ENCODE measurements at places on chromosomes 2 and 18.

DNA sequence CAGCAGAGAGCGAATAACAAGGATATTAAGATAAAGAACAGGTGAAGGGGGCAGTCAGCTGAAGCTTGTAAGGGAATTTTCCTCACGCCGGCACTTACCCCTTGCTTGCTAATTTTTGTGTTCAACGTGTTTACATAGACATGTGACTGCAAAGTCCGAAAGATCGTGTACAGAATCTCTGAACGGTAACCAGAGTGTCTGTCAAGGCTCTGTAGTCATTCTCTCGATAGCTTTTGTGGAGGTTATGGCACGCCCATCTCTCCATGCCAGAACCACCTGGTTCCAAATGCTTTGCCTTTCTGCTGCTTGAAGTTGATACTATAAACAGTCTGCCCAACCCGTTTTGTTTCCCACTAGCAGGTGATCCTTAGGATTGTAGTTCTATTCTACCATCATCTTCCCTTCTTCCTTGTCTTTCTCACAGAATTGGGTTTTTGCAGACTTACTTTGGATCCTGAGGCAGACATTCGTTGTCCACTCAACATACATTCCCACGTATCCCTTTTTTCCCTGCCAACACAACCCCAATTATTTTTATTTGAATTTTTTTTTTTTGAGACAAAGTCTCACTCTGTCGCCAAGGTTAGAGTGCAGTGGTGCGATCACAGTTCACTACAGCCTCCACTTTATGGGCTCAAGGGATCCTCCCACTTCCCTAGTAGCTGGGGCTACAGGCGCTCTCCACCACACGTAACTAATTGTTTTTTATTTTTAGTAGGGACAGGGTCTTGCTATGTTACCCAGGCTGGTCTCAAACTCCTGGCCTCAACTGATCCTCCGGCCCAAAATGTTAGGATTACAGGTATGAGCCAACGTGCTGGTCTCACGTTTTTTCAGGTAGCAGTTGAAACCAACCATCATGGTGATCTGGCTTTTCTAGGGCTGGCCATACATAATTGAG lies 1.3 kb upstream of the USP34 start:
- DNase-seq: no peak

- no peak for DNase-seq
Measured at GRCh38 chr2:26530240-26530540, 52.3 kb upstream of the OTOF start.

DNA sequence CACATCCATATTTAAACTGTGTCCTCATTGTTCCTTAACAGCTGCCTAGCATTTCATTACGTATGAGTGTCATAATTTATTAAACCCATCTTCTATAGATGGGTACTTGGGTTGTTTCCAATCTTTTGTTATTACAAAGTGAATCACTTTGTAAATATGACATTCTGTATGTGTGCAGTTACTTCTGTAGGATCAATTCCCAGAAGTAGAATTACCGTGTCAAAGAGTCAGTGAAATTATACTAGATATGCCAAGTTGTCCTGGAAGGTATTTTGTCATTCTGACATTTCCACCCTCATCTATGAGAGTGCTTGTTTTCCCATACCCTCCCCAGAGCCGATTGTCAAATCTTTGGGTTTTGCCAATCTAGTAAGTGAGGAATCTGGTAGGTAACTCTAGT lies 194.5 kb upstream of the APCDD1 start:
- no peak for DNase-seq

DNA sequence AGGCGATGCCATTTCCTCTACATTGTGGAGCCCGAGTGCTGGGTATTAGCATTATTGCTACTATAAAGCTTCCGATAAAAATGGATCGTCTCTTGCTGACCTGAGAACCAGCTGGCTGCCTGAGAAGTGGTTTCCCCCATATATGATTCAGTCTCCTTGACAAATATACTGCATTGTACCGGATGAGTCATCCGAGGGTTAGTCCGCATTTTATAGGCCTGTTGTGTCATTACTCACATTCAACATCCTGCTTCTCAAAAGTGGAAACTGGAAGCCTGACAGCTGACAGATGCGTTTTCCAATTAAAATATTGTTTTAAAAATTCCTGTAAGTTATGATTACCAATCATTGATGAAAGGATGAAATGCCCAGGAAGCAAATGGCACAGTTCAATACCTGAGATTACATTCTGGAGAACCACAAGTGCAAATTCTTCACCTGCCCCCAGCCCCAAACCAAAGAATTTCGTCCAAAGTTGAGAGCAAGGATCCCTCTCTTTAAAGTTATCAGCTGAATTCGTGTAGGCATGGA lies 65.7 kb downstream of the SPRED2 start:
- DNase-seq: peak; percentile 10

GRCh38 chr2:196123679-196124373 lies 47.6 kb downstream of the STK17B start:
- DNase-seq: no peak

DNA sequence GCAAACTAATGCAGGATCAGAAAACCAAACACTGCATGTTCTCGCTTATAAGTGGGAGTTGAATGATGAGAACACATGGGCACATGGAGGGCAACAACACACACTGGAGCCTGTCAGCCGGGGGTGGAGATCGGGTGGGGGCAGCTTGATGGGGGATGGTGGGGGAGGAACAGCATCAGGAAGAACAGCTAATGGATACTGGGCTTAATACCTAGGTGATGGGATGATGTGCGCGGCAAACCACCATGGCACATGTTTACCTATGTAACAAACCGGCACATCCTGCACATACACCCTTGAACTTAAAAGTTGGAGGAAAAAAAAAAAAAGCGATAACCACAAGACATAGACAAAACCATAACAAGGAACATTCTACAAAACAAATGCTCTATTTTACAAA lies 10.4 kb downstream of the CHMP3 start:
- peak; percentile 13 for DNase-seq

DNA sequence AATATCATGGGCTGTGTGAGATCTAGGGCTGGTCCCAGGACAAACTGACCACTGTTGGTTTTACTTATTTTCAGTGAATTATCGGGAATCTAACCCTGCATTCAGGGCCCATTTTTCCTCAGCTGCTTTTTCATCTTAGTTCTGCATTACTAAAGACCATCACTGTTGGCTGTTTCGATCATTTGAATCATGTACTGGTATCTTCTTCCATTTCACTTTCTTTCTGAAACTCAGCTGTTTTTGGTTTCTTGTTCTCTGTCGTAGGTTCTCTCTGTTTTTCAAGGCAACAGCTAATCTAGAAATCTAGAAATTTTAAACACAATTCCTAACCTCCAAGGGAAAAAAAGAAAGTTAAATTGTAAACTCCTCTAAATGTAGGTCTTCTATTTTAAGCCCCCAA lies 159.9 kb upstream of the SESTD1 start:
- DNase-seq: no peak

- DNase-seq: no peak
Measured at GRCh38 chr18:49563130-49563540, 1.3 kb downstream of the LIPG start.

GRCh38 chr2:42236911-42237310 lies 67.8 kb downstream of the EML4 start:
- no peak for DNase-seq

DNA sequence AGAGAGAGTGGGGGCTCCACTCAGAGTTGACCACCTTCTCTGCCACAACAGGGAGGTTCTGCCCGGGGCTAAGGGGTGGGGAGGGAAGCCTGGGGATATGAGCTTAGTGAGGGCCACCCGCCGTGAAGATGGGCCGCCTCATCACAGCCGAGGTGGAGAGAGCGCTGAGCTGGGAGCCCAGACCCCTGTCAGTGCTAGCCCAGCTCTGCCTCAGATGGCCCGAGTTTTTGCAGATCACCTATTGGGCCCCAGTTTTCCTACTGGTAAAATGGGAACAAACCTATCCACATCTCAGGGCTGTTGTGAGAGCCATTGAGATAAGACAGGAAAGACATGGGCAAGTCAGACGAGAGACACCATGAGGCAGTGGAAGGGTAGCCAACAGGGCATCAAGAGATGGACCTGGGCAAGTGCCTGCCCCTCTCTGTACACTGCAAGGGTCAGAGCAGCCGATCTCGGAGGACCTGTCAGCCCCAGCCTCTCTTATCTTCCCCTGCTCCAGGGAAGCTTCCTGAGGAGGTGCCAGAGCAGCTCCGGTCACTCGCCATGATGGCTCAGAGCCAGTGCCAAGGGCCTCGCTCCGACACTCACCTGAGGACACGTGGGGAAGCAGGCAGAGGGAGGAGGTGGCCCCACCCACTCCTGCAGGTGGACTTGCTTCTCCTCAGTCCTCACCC lies 88.9 kb downstream of the MCFD2 start:
- DNase-seq: no peak

DNA sequence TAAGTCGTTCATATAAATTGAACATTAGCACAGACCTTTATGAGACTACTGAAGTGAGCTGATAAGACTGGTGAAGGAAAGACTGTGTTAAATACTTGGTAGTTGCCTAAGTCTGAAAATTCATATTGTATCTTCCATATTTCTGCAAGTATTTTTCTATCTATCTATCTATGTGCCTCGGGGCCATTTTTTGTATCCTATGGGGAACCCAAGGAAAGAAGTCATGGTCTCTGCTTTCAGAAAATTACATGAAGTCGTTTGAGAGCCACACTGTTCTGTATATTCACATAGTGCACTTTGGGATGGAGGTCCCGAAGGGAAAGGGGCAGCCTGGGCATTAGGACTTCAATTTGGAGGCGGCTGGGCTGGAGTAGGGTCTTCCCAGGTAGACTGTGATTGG lies 89.6 kb downstream of the EPAS1 start:
- no peak for DNase-seq

GRCh38 chr18:50853863-50854271 lies 25.1 kb upstream of the ME2 start:
- no peak for DNase-seq

GRCh38 chr18:79544386-79544963 lies 135.1 kb upstream of the CTDP1 start:
- DNase-seq: no peak

GRCh38 chr2:224041554-224041953 lies 2.5 kb upstream of the SERPINE2 start:
- DNase-seq: no peak

- DNase-seq: no peak
Measured at GRCh38 chr2:134231301-134231964, 22.4 kb upstream of the MGAT5 start.

DNA sequence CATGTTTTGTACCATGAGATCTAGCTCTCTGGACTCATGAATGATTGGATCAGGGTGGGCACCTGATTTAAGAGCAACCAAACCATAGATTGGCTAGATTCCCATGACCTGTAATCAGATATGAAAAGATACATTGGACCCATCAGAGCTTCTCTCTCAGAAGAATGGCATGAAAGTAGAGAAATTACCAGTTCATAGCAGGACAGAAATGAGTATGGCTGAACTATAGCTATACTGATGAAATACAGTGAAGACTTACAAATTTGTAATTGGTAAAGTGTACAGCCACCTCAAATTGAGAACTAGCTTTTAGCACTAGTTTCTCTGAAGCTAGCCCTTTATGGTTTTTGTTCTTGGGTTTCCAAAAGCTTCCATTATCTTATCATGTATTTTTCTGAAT lies 19.0 kb upstream of the EML4 start:
- no peak for DNase-seq

DNA sequence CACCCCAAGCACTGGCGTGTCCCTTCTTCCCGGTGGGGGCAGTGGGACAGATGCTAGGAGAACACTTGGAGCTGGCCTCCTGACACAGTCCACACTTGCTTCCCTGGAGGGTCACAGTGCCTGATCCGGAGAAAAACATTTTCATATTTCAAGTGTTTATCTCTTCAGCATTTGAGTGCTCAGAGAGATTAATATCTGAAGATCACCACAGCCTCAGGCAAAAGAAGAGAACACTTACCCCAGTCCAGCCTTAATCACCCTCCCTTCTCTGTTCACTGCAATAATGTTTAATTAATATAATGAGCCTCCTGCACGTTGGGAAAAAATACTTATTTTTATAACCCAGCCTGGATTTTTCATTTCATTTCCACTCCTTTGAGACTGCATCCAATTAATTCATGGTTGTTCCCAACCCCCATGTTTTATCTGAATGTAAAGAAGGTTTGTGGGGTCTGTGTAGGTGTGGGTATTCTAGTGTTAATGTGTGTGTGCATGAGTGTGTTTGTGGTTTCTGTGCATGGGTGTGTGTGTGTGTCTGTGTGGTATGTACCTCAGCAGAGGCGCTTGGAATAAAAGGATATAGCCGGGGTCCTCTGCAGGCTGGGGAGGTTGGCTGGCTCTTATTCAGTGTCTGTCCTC lies 72.1 kb downstream of the NRP2 start:
- DNase-seq: no peak

GRCh38 chr2:74027496-74027895 lies 42.8 kb downstream of the TET3 start:
- no peak for DNase-seq

DNA sequence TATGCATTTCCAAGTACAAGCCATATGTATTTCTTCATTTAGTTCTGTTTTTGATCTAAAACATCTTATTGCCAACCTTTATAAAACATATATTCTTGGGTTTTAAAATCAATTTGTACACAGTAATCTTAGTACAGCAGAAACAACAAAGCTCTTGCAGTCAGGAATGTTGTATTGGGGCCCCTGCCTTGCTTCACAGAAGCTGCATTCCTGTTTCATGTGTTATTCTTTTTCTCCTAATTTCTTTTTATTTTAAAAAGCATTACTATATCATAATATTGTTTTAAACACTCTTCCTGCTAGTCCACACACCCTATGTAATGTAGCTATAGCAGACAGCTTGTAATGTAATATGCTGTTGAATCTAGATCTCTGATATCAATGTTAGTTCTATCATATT lies 24.0 kb downstream of the SERPINB7 start:
- DNase-seq: no peak

GRCh38 chr2:165518611-165519010 lies 49.1 kb downstream of the CSRNP3 start:
- DNase-seq: no peak

- no peak for DNase-seq
Measured at GRCh38 chr2:173126819-173127218, 51.2 kb downstream of the MAP3K20 start.

DNA sequence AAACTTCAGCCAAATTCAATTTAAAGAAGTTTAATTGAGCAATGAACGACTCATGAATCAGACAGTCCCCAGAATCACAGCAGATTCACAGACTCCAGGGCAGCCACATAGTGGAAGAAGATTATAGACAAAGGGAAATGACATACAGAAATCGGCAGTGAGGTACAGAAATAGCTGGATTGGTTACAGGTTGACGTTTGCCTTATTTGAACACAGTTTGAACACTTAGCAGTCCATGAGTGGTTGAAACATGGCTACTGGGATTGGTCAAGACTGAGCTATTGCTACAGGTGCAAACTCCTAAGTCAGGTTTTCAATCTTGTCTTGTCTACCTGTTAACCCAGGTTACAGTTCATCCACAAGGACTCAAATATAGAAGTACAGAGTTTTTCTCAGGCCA lies 169.6 kb downstream of the DLGAP1 start:
- DNase-seq: no peak

- DNase-seq: no peak
Measured at GRCh38 chr2:168432565-168433186, 23.4 kb upstream of the CERS6 start.

Data from activated gamma-delta T cell treated with Interleukin-2 at 50 U/mL for 16 hours (primary cell).